AG10803 (cell line): ENCODE measurements at places on chromosomes 3 and 15.
A peak's percentile ranks its signal among the peaks of the same experiment; 100 is the strongest.

- no peak for DNase-seq
These were observed 12.7 kb upstream of the TOPBP1 start for GRCh38 chr3:133674290-133674919.

GRCh38 chr3:21073561-21073960 is 677.4 kb downstream of the ZNF385D start:
- DNase-seq, result peak; percentile 5

GRCh38 chr15:69939513-69940440 is 157.9 kb downstream of the TLE3 start:
- DNase-seq, result no peak

DNA sequence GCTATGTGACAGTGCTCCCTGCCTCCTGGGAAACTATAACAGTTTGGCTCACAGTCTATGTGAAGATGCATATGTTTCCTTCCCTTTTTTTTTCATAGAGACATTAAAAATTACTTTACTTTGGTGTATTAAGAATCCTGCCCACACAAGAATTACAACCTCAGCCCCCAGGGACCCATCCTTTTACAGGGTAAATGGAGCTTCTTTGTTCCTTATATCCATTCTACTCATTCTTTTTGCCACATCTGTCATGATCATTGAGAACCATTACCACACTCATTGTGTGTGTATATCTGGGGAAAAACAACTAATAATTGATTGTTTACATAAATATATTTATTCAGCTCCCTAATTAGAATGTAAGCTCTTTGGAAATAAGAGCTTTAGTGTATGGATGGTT is 157.4 kb downstream of the SSR3 start:
- no peak for DNase-seq

- DNase-seq, result no peak
These were observed 132.6 kb downstream of the PDZRN3 start for GRCh38 chr3:73492186-73492585.

- DNase-seq, result peak; percentile 47
These were observed 2.9 kb upstream of the MKRN2 start for GRCh38 chr3:12553921-12554391.

DNA sequence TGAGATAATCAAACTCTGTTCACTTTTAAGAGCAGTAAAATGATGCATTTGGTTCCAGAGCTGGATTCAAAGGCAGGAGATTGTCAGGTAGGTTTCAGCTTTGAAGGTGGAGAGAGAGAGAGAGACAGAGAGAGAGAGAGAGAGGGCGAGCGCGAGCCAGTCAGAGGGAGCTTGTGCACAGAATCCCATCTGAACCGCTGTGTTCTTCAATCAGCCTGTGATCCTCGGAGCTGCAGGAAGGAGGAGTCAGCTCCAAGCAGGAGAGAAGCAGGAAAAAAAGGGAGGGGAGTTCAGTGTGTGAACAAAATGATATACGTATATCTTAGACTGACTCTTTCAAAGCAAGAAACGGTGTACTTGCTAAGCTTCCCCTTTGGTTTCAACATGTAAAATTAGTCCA is at the start of gene GPR149:
Gene GPR149, minus strand, starts transcription at position 177 of the 400 bp plus-strand sequence. CDS start 575 bp downstream, outside the sequence.
- DNase-seq, result peak; percentile 22

DNA sequence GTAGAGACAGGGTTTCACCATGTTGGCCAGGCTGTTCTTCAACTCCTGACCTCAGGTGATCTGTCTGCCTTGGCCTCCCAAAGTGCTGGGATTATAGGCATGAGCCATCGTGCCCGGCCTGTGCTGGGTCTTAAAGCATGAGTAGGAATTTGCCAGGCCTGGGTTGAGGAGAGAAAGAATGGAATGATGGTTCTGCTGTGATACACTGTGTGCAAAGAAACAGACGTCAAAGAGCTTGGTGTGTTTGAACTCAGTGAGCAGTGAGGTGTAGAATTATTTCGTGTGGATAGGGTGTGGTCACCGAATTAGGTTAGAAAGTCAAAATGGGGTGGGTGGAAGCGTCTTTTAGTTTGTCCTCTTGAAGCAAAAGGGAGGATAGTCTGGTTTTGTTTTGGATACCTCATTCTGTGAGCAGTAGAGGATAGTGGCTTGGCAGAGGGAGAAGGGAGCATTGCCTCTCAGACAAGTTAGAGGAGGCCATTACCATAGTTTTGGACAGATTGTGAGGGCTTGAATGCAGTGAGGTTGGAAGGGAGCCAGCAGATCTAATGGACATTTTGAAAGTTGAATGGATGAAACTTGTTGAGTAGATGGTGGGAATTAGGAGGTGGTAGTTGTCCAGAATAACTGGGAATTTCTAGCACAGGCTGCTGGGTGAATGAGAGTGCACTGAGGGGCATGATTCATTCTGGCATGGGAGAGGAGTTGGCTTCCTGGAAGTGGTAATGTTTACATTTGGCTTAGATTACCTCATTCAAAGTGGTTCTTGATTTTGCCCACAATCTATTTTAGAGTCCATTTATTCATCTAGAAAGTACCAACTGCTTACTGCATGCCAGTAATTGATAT is 27.2 kb downstream of the AKAP13 start:
- peak; percentile 79 for DNase-seq

DNA sequence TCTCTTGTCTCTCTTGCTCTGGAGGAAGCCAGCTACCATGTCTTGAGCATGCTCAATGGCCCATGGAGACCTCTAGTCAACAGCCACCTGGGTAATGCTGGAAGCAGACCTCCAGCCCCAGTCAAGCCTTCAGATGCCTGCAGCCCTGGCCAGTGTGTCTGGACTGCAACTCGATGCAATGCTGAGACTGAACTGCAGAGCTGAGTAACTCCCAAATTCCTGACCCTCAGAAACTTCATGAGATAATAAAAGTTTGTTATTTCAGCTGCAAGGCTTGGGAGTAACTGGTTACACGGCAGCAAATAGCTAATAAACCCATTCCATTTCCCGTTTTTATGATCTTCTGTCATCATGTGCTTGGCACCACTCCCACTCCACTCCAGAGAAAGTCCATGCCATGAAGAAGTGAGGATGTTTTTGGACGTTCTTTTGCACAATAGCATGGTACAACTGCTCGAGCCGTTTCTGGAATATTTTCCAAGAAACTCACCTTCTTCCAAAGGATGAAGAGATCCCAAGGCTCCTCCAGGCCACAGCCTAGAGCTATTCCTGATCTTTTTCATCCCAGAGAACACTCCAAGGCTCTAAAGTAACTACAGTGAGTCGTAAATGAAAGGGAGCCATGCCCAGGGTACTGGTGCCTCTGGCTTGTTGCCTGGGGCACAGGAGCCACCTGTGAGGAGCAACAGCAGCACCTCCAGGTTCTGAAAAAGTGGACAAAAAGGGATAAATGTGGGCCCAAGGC is 72.0 kb upstream of the KLF13 start:
- peak; percentile 81 for DNase-seq

DNA sequence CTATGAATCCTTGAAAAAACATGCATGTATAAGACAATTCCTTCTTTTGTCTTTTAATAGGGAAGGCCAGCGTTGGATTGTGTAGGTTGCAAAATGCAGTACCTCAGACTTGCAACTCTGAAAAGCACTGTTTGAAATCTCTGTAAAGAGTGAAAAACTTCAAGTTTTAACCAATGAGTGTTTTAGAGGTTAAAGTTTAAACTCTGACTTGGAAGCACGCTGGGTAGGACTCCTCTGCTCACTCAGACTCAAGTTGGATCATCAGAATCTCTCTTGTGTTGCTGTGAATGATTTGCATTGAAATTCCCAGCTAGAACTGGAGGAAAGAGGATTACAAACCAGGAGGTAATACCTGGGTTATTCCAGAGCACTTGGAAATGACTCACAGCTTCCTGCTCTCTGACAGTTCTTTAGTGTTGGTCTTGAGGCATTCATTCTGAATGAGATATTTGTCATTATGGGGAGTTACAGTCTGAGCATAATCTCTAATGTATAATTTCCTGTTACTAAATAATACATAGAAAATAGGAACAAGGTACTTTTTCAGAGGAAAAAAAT is 49.1 kb downstream of the PLS1 start:
- DNase-seq, result no peak

DNA sequence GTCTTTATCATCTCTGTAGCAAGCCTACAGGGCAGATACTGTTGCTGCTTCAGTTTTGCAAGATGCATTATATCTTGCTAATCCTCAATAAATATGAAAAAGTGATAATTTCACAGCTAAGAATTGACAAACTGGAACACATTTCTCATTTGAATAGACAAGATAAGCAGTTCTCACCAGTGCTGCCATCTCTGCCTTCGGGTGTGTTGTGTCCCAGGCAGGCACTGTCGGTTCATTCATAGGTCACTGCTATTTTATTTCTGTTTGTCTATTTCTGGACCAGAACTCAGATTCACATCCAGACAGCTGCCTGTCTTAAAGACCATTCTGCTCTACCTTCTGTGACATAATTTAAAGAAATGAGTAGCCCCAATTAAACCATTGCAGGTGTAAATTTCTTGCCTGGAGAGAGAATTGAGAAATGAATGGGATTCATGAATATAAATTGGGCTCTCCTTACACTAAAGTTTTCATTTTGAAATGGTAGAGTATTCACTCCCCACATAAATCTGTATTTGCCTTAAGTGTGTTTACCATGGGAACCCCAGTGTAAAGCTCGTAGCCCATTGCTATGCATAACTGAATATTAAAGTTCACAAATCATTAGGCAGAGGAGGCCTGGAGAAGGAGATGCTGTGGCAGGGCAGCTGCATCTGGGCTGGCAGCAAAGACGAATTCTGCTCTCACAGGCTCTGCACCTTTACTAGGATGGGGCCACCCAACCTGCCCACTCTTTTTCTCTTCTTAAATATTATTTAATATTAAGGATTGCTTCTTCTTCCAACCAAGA is 149.9 kb downstream of the ARPP21 start:
- DNase-seq, result no peak

DNA sequence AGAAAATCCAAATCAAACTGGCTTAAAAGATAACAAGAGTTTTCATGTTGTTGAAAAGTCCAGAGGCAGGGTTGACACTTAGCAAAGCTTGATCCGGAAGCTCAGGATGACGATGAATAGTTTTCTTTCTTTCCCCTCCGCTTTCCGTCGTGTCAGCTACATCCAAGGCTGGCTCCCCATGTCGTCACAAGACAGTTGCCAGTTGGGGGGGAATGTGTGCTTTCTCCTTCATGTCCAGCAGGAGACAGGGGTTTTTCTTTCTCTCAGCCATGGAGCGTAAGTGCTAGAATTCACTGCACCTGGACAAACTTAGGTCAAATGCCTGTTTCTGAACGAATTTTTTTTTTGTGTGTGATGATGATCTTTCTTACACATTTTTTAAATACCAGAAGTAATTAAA is 273.8 kb upstream of the RGMA start:
- DNase-seq, result no peak

DNA sequence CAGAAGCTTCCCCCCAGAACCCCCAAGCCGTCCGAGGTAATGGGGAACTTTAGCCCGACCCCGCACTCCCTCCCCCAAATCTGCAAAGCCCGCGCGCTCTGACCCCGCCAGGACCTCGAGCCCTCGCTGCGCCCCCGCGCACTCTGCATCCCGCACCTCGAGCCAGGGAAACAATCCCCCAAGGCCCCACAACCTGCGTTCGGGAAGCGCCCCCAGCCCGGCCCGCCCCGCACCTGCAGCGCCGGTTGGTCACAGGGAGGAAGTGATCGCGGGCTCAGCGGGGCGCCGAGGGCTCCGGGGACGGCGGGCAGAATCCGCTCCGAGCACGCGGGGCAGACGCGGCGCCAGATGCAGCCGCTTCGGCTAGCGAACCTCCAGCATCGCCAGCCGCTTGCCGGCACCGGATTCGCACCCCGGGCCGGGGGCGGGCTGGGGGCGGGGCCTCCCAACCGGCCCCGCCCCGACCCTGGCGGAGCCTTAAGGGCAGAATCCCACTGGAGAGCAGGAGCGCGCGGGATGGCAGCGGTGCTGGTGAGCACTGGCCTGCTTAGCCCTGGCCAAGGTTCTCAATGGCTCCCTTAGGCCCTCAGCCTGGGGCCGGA is at the start of gene CAMKV:
Gene CAMKV, minus strand, starts transcription at position 382 of the 602 bp plus-strand sequence. CDS start 7,518 bp downstream, outside the sequence.
- DNase-seq, result no peak

GRCh38 chr3:94373456-94373855 is 310.6 kb downstream of the NSUN3 start:
- DNase-seq, result no peak

- no peak for DNase-seq
These were observed 665 bp downstream of the TM4SF18 start for GRCh38 chr3:149332771-149333170.

GRCh38 chr3:78645628-78646310 is 1122.0 kb downstream of the ROBO1 start:
- peak; percentile 77 for DNase-seq

GRCh38 chr3:114848082-114848481 is 299.0 kb downstream of the ZBTB20 start:
- DNase-seq, result no peak

DNA sequence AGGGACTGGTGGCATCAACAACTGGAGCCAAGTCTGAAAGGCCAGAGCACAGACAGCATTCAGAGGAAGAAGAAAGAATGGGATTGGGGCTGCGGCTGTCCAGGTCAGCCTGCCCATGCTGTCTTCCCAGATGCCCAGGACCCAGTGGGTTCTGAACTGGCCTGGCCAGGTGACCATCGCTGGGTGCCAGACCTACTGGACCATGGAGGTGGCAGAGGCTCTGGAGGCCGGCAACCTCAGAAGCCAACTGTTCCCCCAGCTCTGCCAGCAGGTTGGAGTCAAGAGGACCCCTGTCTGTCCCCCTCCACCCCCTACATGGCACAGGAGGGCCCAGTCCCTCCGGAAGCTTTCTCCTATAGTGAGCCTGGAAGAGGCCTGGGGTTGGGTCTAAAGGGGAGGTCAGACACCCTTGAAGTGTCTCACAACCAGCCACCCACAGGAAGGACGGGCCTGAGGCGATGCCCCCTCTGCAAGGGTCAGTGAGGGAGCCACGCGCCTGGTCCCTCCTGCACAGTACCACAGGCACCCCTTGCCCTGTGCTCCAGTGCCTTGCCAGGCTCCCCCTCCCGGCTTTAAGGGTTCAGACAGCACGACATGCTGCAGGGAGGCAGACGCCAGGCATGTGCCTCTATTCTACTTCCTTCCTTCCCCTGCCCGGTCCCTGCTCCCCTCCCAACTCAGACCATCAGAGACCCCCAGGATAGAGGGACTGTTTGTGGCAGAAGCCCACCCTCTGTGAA is 43.2 kb downstream of the DNAH1 start:
- DNase-seq, result no peak

GRCh38 chr3:184786280-184786941 is 25.6 kb upstream of the VPS8 start:
- DNase-seq, result peak; percentile 97
